ENCODE measurements at places on chromosomes 6 and 20. TPM values are rescaled to one million over a fixed set of nuclear protein-coding genes. Genes with fewer than 3 reads are reported as not detected.

HLA-DRA gene
- 93.9 TPM for total RNA-seq

DNA sequence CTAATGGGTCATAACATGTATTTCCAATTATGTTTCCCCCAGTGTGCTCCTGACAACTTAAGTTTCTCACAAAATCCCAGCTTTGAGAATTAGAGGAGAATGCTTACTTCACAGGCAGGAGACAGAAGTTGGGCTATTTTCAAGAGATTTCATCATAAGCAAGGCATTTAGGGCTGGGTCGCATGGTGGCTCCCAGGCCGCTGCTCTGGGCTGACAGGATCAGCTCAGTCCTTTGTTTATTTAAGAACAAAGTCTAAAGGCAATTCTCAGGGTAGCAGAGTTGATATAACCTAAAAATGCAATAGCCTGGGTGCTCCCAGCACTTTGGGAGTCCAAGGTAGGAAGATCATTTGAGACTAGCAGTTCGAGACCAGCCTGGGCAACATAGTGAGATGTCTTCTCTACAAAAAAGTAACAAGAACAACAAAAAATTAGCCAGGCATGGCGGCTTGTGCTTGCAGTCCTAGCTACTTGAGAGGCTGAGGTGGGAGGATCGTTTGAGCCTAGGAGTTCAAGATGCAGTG lies 10.9 kb downstream of the FOXQ1 start:
- no peak for DNase-seq

GRCh38 chr6:53796791-53797190 lies 2.0 kb downstream of the LRRC1 start:
- DNase-seq = no peak

DNA sequence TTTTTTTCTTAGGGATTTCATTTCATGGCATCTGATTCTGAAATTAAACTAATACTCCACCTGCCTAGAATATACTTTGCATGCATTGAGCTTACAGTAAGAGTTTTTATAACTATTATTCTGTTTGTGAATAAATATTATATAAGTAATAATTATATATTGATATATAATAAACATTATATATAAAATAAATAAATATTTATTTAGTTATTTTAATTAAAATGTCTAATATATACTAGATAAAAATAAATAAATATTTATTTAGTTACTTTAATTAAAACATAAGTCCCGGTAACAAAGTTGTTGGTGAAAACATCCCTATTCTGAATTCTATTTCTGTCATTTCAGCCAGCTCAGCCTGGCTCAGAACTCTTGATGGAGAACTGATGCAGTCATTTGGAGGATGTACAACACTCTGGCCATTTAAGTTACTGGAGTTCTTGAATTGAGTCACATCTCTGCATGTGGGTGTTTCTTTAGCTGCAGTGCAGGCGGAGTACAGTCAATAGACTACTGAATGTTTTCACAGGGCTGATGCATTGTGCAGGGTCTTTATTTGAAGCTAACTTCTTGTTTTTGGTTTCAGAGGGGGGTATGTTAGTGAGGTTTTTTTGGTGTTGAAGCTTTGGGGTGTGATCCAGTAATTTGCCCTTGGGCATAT lies 508.9 kb upstream of the ADGRB3 start:
- DNase-seq = no peak
